Lower leg skin (tissue), 4 donors: ENCODE measurements at places on chromosomes 7 and 10.

- peak; percentile 72 for DNase-seq
Measured at GRCh38 chr7:158432369-158433341, 155.0 kb downstream of the PTPRN2 start.

- peak; percentile 86 for DNase-seq
Measured at GRCh38 chr10:49398000-49398861, 2.3 kb upstream of the DRGX start.

- no peak for DNase-seq
Measured at GRCh38 chr10:11276449-11276990, 258.8 kb downstream of the CELF2 start.

- DNase-seq = no peak
Measured at GRCh38 chr10:117860823-117861222, 185.9 kb downstream of the RAB11FIP2 start.

- no peak for DNase-seq
Measured at GRCh38 chr10:114708717-114709335, 50.8 kb upstream of the ABLIM1 start.

DNA sequence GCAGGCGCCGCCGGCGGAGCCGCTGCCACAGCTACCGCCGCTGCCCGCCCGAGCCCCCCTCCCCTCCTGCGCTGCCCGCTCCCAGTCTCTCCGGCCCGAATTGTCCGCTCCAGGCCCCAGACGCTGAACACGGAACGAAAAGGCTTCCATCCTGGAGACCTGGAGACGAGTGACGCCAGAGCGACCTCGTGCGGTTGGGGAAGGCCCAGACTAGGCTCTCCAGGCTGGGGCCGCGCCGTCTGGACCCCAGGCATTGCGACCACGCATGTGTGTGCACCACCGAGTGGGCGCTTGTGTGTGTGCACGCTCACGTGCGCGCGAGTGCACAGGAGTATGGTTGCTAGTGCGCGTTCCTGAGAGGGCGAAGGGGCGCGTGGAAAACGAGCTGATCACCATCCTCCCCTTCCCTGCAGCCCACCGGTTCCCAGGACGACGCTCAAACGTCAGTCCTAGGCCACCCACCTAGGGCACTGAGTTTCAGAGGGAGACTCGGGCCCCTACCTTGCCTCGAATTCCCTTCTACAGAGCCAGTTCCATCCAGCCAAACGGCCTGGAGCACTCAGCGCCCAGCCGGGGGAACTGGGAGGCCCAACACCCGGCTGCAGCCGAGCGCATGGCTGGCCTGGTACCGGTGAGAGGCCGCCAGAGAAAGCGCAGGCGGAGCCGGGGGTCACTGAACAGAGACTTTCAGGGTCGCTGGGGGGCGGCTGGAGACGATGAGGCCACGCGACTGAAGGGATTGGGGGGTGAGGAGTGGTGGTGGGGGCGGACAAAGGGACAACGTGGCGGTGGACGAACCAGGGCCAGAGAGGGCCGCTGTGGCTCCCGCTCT, 11.6 kb downstream of the LBX1 start:
- DNase-seq = no peak

- DNase-seq = no peak
Measured at GRCh38 chr10:97169911-97170693, 15.7 kb downstream of the SLIT1 start.

- DNase-seq = no peak
Measured at GRCh38 chr10:110566472-110567200, 859 bp upstream of the SMC3 start.

DNA sequence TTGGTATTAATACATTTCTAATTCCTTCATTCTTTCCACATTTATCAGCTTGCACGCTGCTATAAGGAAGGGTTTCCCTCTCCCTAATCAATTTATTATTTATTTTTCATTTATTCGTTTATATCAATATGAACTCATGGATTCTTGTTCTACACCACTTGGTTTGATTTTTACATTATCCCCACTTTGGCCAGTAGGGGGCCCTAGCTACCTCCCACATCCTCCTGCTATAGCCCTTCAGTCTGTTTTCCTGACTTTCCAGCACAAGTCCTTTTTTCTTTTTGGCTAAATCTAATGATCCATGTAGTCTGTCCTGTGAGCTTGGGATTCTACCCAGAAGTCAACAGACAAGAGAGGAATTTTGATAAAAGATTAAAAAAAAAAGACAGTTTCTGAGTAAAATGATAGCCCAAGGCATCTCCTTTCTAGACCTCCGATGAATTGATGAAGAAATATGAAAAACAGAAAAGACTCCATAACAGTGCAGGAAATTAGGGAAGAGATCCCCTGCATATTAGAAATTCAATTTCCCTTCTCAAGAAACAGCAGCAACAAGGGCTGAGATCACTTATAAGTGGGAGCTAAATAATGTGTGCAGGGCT, 47.7 kb downstream of the LYZL2 start:
- DNase-seq = no peak

DNA sequence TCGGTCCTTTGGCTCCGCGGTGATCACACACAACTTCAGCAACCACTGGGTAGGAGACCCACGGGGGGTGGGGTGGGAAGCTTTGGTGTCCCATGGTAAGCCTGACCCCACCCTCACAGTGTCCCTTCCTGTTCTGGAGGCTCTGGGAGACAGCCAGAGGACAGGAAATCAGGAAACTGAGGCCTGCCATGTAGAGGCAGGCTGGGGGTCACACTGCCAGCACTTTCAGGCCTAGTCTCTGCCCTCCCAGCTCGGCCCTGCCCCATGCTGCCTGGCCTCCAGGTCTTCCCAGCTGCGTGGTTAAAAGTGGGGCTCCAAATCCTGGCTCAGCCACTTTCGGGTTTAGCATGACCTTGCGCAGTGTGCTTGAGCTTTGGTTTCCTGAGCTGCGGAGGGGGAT, 10.9 kb downstream of the AQP1 start:
- DNase-seq = peak; percentile 74

DNA sequence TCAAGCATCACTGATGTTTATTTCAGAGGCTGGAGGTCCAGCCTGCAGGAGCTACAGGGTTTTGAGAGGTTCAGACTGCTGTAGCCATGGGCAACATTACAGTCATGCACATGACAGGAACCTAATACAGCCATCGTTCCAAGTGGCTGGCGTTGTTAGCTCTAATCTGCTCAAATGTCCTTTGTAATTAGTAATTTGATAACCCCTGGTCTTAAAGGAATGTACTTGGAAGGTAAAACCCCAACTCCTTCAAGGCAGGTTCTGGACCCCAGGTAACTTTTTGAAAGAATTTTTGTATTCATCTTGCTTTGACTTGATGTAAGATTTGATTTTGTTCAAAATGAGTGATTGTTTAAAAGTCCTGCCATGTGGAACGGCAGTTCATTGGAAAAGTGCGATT, 34.7 kb upstream of the FOXI2 start:
- no peak for DNase-seq

- no peak for DNase-seq
Measured at GRCh38 chr7:159026271-159027055, 118.2 kb downstream of the VIPR2 start.

DNA sequence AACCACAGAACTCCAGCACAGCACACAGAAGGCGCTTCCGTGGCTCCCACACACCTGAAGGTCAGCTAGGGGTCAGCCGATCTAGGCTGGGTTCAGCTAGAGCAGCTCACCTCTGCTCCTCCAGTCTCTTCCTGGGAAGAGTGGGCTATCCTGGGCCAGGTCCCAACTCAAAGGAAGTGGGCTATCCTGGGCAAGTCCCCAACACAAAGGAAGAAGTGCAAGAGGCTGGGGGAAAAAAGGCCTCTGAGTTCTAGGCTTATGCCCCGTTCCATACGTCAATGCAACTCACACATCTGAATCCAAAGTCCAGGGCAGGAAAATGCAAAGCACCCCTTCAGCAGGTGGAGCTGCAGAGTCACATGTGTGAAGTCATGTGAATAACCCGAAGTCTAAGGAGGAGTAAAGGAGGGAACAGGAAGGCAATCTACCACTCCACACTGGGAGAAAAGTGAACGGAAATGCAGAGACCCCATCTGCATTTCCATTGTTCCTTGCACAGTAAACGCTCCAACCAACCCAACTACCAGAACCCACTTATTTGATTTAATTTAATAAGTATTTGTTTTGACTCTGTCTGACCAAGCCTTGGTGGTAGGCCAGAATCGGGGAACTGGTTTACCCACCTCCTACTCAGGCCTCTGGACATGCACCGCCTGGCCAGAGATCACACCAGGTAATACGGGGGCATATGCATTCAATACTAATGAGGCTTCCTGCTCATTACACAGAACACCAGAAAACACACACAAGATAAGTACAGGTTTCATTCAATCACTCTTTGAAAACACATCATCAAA, 95.5 kb upstream of the RNF32 start:
- no peak for DNase-seq

GRCh38 chr10:71989661-71990454, 25.7 kb downstream of the CHST3 start:
- no peak for DNase-seq

DNA sequence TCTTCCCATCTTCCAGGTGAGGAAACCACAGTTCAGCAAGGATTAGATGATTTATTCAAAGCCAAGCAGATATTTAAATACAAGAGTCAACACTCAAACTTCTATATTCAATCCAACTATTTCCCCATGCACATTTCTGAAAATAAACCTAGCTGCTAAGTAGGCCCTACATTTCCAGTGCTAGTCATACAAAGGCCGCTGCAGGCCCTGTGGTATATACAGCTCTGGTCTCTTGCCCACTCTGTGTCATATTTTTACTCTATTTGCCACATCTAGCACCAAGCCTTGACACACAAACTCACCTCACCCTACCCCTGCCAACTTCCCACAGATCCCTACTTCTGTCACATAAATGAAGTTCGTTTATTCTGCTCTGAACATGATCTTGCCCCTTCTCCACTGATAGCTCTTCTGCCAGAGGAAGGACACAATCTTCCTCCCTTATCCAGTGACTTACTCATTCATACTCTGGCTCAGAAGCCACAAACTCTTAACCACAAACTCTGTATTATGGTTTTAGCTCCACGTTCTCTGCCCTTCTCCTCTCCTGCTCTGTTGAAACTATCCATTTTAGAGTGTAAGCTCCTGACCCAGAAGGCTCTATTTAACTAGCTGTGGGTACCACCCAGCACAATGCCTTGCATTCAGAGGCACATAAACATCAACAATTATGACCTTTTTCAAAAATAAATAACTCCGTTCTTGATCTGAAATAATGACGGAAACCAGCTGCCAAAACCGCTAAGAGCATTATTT, 180.7 kb downstream of the CPEB3 start:
- DNase-seq = no peak
